ENCODE measurements at places on chromosomes 16 and 17.

DNA sequence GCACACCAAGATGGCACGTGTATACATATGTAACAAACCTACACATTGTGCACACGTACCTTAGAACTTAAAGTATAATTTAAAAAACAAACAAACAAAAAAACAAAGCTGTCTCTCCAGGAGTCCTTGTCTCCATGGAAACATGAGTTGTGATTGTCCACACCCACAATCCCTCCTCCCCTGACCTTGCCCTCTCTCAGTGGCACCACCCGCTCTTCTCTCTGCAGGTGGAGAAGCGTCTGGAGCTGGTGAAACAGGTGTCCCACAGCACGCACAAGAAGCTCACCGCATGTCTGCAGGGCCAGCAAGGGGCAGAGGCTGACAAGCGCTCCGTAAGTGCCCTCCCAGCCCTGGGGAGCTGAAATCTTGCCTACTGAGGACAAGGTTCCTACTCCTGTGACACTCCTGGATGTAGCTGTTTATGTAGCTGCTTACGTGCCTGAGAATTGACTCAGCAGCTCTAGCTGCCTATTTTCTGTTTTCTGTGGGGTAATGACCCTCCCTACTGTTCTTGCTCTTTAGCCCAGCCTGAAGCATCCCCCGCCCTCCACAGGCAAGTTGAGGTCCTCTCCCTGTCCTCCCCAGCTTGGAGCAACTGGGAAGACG is 107.0 kb downstream of the ARHGAP44 start:
- DNase-seq: no peak

DNA sequence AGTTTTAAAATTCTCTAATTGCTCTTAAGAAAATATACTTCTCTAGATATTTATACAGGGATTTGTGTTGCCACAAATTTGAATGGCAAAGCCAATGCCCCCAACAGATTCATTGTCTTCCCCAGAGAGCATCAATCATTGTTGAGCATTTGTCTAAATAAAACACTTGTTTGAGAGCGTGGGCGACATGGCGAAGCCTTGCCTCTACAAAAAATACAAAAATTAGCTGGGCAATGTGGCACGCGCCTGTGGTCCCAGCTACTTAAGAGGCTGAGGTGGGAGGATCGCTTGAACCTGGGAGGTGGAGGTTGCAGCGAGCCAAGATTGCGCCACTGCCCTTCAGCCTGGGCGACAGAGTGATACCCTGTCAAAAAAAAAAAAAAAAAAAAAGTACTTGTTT is 13.4 kb upstream of the SRSF1 start:
- no peak for DNase-seq

- DNase-seq: no peak
Measured at GRCh38 chr17:75060434-75061054, 13.5 kb downstream of the KCTD2 start.

- no peak for DNase-seq
Measured at GRCh38 chr16:12339686-12340085, 363.2 kb downstream of the SNX29 start.

DNA sequence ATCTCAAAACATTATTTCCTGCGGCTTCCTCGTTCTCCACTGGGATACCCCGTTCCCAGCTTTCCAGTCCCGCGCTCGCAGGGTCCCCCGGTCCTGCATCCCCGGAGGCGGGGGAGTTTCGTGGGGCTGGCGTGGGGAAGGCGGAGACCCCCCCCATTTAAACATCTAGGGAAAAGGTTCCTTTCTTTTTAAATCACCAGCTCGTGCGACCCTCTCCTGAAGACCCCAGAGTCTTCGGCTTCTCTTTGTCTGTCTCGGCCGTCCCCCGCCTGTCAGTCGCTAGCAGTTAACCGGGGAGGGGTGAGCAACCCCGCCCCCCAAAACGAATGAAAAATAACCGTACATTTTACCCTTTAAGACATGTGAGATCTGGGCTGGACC is 473 bp upstream of the IGF2BP1 start:
- DNase-seq: no peak

- DNase-seq: no peak
Measured at GRCh38 chr17:18231164-18231563, 5.7 kb downstream of the LLGL1 start.

- no peak for DNase-seq
Measured at GRCh38 chr17:81842725-81843504, 8.1 kb upstream of the PPP1R27 start.

DNA sequence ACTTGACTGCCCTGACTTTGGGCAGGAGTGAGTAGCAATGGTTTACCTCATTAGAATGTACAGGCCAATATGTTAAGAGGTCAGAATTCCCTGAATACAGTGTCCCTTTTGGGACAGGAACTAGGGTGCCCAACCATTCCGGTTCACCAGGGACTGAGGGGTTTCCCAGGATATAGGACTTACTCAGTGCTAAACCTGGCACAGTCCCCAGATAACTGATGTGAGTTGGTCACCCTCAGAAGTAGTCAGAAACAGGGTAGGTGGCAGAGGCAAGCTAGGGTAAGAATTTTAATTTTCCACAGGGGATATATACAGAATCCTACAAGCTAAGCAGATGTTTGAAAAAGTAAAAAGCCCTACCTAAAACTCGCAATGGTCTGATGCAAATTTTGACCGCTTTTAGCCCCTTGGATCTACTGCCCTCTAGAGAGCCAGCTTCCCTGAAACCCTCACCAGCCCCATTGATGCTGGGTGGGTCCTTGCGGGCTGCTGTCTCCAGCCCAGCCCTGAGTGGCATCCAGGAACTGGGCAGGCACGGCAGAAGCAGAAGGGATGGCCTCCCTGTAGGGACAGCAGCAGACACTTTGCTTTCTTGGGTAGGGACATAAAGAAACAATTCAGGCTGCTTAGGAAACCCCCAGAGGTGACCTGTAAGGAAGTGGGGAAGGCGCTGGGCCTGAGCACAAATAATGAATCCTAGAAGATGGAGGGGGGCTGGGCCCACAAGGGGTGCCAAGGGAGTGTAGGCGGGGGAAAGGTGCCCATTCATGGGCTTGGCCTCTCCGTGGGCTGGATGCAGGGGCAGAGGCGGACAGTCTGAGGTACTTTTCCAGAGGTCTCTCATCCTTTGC is 434.8 kb downstream of the SLC39A11 start:
- DNase-seq: no peak

GRCh38 chr16:27346819-27347218 is 33.0 kb downstream of the IL4R start:
- no peak for DNase-seq

- DNase-seq: no peak
Measured at GRCh38 chr16:11700264-11701029, 32.2 kb downstream of the SNN start.

DNA sequence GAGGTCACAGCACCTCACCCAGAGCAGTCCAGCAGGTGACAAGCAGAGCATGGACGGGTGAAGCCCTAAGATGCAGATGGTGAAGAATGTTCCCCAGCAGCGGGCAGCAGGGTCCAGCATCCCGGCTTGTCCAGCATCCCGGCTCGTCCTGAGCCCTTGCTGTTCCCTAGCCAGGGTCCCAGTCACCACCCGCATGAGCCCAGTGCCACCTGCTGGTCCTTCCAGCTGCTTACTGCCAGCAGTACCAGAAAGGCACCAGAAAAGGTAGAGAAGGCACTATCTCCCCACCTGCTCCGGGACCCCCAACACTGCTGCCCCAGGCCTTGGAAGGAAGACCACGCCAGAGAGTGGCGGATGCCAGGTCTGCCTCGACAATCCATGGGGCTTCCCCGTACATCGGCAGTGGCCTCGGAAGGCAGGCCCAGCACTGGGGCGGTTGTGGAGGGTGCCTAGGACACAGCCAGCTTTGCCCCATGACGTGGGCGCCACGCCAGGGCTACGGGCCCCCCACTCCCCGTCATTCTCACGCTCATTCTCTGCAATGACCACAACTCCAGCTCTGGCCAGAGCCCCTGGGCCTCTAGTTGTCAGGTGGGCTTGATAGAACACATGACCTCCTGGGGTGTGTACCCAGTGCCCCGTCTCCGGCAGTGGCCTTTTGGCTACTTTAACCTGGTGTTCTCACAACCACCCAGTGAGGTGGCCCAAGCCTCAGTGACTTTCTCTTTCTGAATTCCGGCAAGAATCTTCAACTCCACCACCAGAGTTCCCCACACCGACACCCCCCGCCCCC is 1.4 kb downstream of the CENPX start:
- DNase-seq: peak; percentile 42

DNA sequence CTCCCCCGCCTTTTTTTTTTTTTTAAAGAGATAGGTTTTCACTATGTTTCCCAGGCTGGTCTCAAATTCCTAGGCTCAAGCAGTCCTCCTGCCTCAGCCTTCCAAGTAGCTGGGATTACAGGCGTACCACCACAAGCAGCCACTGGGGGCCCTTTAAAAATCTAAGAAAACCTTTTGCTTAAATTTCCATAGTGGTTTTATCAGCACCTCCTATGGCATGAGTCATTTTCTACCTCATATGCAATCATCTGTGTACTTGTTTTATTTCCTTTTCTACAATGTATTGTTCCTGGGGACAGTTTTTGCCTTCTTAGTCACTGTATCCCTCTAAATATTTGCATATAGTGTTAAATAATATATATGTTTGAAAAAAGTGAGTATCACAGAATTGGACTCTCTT is 29.2 kb downstream of the GNA13 start:
- DNase-seq: no peak

GRCh38 chr17:79412886-79413390 is 197.9 kb downstream of the RBFOX3 start:
- no peak for DNase-seq

- no peak for DNase-seq
Measured at GRCh38 chr16:51271156-51271701, 120.2 kb upstream of the SALL1 start.

DNA sequence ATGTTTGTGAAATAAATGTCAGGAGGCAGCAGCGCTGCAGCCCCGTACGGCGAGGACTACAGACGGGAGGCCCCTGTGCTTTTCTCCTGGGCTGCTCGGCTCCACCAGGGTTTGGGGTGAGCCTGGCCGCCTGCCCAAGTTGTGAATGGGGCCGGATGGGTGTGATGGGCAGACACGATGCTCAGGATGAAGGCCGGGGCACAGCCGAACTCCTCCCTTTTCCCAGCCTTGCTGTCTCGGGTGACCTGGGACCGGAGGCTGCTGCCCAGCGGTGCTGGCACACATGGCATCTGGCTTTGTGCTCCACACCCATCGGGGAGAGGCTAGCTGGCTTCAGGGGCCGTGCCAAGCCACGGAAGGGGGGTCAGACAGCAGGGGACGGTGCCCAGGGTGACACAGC is 34.2 kb upstream of the ZFPM1 start:
- DNase-seq: no peak

GRCh38 chr17:10779609-10780008 is 24.3 kb downstream of the TMEM238L start:
- no peak for DNase-seq

DNA sequence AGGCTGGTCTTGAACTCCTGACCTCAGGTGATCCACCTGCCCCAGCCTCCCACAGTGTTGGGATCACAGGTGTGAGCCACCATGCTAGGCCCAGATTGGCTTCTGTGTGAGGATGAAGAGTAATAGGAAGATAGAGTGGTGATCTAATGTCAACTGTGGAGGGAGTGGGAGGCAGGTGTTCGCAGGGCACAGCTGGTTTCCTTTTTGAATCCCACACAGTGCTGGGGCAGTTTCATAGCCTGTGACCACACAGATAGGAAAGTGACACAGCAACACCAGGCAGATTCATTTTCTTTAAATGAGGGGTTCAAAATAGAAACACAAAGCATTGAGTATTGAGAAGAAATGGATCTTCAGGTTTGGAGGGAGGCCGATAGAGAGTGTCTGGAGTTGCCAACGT is 540.3 kb downstream of the WWOX start:
- DNase-seq: no peak

- peak; percentile 71 for DNase-seq
Measured at GRCh38 chr17:55161935-55162555, 102.7 kb upstream of the HLF start.

- no peak for DNase-seq
Measured at GRCh38 chr17:3582915-3583314, 25.3 kb upstream of the TRPV3 start.

DNA sequence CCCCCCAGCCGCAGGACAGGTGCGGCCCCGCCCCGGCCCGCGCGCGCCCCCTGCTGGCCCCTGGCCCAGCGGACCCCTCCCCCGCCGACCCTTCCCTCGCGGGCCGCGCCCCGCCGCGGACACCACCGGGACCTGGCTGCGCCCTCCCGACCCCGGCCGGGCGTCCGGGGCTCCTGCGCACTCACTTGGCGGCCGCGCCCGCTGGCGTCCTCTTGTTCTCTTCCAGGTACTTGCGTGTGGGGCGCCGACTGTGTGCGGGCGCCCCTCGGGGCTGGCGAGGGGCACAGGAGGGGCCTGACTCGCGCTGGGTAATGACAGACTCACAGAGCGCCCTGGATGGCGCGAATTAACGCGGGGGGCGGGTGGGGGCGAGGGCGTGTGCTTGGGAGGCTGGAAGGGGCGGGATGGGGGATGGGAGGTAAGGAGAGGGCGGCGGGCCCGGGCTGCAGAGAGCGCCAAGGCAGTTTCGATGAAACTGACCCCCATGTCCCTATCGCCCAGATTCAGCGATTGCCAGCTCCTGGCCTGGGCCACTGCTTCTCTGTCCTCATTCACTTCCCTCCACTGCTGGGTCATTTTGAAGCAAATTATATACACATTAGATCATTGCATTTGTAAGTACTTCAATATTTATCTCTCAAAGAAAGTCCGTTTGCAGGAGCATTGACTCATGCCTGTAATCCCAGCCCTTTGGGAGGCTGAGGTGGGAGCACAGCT is 445 bp upstream of the DBNDD1 start:
- DNase-seq: no peak

GRCh38 chr17:14622615-14623101 is 321.8 kb downstream of the HS3ST3B1 start:
- DNase-seq: peak; percentile 88

DNA sequence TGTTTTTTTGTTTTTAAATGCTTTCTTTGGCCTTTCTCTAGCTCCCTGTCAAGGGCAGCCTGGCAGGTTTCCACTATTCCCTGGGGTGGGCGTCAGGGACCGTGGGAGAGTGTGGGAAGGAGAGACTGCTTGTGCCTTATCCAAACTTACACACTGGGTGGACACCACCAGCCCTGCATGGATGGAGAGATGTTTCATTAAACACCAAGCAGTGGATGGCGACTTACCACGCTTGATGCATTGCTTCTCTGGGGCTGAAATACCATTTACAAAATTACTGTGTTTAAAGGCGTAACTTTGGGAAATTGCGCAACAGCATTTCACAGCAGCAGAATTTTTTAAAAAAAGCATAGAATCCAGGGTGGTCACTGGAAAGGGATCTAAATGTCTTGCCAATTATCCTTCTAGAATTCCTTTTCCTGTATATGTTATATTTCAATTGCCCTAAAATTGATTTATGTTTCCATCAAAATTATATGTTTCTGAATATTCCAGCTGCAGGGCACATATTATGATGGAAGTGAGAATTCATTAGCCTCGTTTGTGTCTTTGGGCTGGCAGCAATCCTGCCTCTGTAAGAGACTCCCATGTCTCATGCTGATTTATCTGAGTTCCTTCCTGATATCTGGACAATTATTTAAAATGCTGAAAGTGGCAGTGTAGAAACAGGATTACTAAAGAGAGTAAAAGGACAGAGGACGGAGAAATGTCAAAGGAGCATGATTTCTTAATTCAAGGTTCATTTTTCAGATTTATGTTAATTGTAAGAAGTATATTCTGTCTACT is 247.3 kb downstream of the GRIN2A start:
- no peak for DNase-seq

GRCh38 chr16:89216315-89217137 is 977 bp upstream of the ZNF778 start:
- DNase-seq: peak; percentile 42
